HuH-7 (cell line): ENCODE measurements at places on chromosomes 6 and 20.

DNA sequence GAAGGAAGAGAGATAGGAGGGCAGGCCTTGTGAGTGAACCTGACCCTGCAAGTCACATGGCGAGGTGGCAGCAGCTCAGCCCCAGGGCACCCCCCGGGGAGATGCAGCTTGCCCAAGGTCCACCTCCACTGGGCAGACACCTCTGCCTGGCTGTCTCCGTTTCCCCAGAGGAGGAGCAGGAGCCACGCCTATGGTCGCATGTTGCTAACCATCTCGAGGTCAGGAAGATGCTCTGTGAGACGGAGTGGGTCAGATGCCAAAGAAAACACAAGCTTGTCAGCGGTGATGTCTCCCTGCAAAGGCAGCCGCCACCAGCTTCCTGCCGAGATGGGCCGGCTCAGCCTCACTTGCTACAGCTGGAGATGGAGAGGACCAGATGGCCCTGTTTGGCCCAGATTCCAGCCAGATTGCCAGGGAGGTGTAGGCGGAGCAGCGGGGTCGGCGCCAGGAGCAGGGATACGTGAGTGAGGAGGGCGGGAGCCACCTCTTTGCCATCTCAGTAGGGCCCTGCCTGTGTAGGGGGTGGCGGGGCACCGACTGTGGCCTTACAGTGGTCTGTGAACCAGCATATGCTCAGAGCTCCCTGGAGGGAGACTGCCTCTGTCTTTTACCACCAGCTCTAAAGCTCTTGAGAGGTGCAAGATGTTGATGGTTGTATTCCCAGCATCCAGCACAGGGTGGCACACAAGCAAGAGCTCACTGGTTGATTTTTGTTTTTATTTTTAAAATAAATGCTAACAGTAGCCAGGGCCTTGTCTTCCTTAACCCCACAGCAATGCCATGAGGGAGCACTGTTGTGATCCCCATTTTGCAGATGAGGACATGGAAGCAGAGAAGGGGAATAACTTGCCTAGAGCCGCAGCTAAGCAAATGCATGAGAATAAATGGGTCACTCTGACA is 42.9 kb upstream of the FAM83D start:
- DNase-seq = no peak

- DNase-seq = peak; percentile 12
Observed at GRCh38 chr20:25453035-25453810, 45.8 kb downstream of the GINS1 start.

- no peak for DNase-seq
Observed at GRCh38 chr6:54916858-54917257, 70.3 kb downstream of the FAM83B start.

DNA sequence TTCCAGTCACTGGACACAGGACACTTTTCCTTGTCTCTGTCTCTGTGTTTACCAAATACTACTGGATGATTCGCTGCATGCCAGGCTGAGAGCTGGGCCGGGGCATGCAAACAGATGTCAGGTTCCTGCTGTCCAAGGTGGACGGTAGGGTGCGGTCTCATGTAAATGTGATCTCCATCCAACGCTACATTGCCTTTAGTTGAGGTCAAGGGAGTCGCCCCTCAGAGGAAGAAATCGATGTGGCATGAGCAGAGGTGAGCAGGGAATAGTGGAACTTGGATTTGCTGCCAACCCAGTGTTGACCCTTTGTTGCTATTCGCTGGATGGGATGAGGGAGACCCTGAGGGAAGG is 9.8 kb upstream of the TOX2 start:
- DNase-seq = no peak

DNA sequence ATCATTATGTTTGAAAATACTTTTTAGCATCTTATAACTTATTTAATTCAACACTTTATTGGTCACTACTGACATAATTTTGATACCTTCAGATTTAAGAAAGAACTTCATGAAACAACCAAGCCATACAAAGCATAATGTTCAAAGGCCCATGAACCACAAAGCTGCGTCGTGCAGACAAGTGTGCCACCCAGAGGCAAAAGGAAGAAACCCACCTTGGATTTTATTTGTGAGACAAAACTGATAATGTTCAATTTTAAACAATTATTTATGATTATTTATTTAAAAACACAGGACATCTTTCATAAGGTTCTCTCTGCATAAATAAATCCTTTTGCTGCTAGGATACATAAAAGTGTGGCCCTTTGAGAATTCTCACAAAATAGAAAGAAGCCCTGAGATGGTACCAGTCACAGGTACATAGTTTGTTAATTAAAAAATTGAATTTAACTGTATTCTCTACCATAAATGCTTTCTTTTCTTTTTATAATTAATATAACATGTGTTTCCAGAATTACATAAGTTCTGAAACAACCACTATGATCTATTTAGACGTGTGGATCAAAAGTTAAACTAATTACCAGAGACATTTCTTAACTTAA is 143.7 kb downstream of the RALGAPA2 start:
- no peak for DNase-seq

- peak; percentile 51 for DNase-seq
Observed at GRCh38 chr6:11275598-11275997, 43.1 kb upstream of the NEDD9 start.

DNA sequence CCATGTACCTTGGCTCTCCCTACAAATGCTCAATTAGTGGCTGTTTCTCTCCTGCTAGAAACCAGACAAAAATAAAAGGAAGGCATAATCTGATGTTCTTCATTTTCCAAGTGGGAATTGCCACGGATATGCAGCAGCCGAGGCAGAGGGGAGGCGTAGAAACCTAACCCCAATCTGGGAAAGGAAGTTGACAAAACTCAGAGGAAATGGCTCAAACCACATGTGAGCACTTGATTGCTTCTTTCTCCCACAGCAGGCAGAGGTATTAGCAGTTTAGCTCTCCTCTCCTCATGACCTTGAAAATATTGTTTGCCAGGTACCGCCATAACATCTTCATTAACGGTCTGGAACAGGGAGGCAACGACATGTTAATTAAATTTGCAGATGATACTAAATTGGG is 3.8 kb upstream of the MLN start:
- DNase-seq = no peak

GRCh38 chr20:25579081-25579770 is 6.1 kb downstream of the NINL start:
- no peak for DNase-seq

GRCh38 chr6:116335612-116336215 is 35.0 kb upstream of the DSE start:
- DNase-seq = no peak

- DNase-seq = no peak
Observed at GRCh38 chr6:149422581-149422980, 22.5 kb downstream of the SUMO4 start.

DNA sequence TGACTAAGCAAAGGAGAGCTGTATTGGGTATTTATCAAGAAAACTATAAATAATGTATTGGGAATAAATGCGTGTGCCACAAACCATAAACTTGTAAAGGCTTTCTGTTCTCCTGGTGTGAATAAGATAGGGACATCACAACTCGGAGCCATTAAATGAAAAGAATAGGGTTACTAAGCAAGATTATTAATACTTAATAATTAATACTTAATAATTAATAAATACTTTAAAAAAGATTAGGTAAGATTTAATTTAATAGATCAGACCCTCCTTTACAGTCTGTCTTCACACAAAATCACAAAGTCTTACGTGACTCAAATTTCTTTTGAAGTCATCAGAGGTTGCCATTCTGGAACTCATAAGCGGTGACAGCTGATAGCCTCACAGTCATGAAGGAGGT is 648.9 kb downstream of the PRKN start:
- no peak for DNase-seq

DNA sequence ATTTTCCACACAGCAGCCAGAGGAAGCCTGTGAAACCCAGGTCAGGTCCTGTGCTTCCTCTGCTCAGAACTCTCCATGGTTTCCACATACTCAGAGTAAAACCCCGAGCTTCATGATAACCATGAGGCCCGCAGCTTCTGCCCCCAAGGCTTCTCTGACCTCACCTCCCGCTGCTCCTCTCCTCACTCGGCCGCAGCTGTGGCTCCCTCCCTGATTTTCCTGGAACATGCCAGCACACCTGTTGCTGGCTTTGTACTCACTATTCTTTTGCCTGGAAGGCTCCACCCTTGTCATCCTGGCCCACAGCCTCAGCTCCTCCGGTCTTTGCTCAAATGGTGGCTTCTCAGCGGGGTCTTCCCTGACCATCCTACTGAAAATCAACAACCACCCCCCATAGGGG is 341.7 kb downstream of the PREX1 start:
- DNase-seq = no peak

DNA sequence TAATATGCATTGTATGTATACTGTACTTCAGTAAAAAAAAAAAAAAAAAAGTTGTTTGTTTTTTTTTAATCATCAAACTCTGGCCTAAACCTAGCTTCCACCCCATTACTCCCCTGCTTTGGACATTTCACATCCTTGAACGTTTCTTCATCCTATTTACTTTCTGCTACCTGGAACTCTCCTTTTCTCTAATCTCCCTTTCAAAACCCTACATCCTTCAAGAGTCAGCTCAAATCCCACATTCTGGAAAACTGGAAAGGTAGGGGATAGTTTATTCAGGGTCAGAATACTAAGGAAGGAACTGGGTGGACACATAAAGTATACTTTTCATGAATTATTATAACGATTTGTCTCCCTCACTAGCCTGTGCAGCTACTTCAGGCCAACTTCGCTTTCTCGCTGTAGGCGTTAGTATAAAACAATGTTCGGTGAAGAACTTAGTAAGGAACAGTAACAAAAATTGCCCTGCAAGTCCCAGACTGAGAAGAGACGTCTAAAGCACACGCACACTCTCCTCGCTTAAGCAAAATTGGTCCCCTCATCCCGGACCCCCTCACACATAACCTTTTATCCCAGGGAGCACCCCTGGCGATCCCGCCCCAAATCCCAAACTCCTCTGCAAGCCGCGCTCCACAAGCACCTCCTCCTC is 775 bp downstream of the PIGU start:
- DNase-seq = no peak

DNA sequence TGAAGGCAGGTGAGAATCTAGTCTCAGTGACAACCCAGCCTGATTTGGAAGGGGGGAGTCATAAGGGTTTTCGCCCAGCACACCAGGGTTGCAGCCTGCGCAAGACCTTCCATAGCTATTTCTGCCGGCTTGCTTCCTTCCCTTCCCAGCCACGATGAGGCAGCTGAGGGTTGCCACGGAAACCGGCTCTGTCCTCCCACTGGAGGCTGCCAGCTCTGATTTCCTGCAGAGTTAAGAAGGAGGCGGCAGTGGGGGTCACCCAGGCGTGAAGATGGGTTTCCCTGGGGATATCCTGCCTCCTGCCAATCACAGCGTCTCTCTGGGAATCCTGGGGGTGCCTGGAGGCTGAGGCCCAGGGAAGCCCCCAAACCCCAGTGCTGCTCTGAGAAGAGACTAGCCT is 23.1 kb upstream of the KCNB1 start:
- DNase-seq = no peak

DNA sequence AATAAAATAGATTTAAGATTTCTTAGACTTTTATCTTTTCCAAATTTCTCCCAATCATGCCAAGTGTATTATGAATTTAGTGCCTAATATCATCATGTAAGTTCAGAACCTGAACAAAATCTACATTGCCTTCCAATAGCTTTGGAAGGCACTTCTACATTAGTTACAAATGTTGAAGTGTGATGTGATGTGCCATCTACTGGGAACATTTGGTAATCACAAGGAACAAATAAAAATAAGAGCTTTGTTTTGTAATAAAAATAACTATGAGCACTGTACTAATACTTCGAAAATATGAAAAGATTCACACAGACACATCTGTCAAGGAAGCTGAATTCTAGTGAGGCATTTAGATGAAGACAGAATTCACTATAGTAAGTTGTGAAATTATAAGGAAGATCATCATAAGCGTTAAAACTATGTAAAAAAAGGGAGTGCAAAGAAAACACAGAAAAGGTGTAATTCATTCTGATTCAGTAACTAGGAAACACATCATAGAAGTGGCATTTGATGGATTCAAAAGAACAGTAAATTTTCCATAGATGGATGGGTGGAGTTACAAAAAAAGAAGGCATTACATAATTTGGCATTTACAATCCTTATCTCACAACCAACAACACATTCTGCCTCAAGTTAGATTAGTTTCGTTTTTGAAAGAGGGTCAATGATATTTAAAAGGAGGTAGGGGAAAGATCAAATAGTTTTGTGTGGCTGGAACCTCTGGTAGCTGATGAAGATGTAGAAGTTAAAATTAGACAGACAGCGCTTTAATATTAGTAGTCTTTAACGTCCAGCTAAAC is 161.0 kb downstream of the ASCC3 start:
- no peak for DNase-seq

- no peak for DNase-seq
Observed at GRCh38 chr6:44039839-44040350, 87.4 kb downstream of the MRPL14 start.

GRCh38 chr6:12973386-12973785 is 256.8 kb downstream of the PHACTR1 start:
- DNase-seq = no peak

GRCh38 chr6:43828711-43829110 is 58.7 kb downstream of the VEGFA start:
- no peak for DNase-seq

DNA sequence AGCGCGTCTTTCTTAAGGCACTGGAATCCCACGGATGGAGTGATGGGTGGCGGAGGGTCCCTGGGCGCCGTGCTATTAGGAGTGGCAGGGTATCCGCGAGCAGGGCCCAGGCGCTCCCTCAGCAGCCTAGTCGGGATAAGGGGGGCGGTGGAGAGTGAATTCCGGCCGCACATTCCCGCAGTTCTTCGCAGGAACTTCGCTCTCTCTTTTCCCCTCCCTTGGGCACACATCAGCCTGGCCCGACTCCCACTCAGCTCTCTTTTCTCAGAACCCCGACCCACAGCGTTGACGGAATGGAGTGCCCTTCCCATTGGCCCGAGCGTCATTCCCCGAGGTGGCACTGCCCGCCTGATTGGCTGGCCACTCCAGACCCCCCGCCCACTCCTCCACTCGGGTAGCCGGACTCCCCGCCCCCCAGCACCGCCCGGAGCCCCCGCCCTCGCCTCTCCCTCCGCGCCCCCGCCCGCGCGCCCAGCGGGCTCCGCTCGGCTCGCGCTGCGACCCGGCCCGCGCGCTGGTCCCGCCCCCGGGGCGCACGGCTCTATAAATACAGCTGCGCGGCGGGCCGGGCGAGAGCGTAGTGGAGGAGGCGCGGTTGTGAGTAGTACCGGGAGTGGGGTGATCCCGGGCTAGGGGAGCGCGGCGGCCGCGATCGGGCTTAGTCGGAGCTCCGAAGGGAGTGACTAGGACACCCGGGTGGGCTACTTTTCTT is at the start of gene ID4:
ID4 (plus strand) TSS at position 572 of the 712 bp plus-strand sequence. CDS start 385 bp downstream, outside the sequence.
- DNase-seq = peak; percentile 86

DNA sequence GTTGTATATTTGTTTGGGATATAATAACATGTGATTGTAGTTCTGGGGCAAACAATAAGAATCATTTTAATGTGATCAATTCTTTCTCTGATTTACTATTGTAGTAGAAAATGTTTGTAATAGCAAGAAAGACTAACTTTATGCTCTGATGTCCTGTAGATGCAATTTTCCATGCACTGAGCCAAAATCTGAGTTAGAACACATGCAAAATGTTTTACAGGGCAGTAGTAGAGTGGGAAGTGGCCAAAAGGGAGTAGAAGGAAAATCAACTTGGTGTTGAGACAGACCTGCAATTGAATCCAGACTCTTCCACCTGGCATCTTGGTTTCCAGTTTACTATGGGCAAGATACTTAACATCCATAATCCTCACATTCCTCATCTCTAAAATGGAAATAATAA is 93.5 kb upstream of the BMP5 start:
- DNase-seq = no peak
